Caudate nucleus (tissue), 63 donors: ENCODE measurements at places on chromosomes 2 and 18.

DNA sequence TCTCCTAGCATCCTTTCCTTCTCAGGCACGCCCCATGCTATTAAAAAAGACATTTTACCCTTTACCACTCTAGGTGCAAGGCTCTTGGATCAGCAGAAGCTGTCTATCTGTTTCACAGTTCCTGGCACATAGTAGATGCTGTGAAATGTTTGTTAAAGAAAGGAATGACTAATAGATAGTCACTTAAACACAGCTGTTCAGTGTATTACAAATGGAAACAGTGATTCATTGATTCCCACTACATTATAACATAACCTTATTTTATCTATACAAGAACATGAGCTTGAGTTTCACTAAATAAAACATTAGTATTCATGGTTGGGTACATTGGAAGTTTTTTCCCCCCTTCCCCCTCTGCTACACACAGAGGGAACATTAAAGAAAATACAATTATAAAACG lies 142.1 kb downstream of the ASXL3 start:
- no peak for DNase-seq

GRCh38 chr18:26614374-26614773 lies 66.0 kb upstream of the KCTD1 start:
- DNase-seq = no peak

- DNase-seq = no peak
These were observed 224.2 kb downstream of the GULP1 start for GRCh38 chr2:188515918-188516317.

- no peak for DNase-seq
These were observed 109.6 kb downstream of the ICOS start for GRCh38 chr2:204046145-204046544.

DNA sequence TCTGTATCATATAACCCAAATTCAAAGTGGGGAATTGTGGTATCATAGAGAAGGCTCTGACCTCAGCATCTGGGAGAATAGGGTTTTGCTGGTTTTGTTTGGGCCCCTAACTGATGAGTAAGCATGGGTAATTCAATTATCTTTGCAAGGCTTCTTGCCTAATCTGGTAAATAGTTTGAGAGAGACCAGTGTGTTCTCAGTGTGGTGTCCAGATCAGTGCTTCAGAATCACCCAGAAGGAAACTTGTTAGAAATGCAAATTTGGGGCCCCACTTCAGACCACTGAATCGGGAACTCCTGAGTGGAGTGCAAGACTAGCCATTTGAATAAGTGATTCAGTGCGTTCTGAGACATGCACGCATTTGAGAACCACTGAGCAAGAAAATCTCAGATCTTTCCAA lies 282.7 kb downstream of the EPHA4 start:
- DNase-seq = no peak
